ENCODE measurements at places on chromosomes 6 and 20.

DNA sequence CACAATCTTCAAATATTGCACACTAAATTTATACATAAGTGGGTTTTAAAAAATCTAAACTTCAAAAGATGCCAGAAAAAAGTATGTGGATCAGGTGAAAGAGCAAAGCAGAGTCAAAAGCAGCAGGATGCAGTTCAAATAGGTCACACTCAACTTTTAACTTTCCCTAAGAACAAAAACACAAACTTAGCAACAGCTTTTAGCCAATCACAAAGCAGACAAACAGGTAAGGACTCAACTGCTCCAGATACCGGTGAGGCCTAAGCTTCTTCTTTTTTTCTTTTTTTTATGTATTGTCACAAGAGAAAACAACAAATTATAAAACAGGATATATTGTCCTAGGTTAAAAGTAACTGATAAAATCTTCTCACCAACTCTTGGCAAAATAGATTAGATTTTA lies 74.7 kb downstream of the SESN1 start:
- peak; percentile 66 for DNase-seq

GRCh38 chr20:44780226-44780625 lies 30.1 kb downstream of the RIMS4 start:
- DNase-seq = no peak

- DNase-seq = peak; percentile 41
Observed at GRCh38 chr6:90216072-90216977, 80.3 kb downstream of the BACH2 start.

- DNase-seq = no peak
Observed at GRCh38 chr6:163054641-163055040, 326.9 kb downstream of the PACRG start.

- no peak for DNase-seq
Observed at GRCh38 chr6:71333050-71333449, 44.4 kb downstream of the OGFRL1 start.

GRCh38 chr6:43793154-43793874 lies 23.3 kb downstream of the VEGFA start:
- DNase-seq = no peak

Measured in central memory CD4-positive, alpha-beta T cell (primary cell).